ENCODE measurements at places on chromosomes 6 and 20.

GRCh38 chr20:64156136-64156885 lies 7.9 kb upstream of the MYT1 start:
- no peak for DNase-seq

DNA sequence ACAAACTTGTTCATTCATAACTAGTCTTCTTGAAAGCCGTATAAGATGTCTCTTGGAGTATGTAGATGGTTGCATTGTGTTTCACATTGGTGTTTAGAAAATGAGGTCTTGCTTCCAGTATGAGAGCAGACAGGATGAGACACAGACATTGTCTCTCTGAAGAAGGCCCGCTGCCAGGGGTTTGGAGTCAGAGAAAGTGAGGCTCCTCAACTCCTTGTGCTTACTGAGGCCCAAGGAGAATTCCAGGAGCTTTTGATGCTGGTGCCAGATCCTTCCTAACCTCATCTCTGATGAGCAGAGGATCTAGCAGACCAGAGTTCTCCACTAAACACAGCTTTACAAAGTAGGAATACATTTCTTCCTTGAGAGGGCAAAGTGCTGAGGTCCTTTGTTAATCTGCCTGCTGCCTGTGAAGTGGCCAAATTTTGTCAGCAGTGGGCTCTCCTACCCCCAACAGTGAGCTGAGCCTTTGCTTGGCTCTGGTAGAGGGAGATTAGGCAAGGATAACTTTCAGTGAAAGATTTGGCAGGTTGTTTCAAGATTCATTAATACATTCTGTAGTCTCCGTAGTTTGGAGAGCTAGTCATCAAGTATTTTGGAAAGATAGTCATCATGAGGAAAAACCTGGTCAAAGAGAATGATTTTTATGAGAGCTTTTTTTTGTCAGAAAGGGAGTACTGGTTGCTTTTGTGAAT lies 9.7 kb downstream of the MAPRE1 start:
- DNase-seq: no peak

- no peak for DNase-seq
Measured at GRCh38 chr20:33812908-33813462, 1.8 kb downstream of the CHMP4B start.

DNA sequence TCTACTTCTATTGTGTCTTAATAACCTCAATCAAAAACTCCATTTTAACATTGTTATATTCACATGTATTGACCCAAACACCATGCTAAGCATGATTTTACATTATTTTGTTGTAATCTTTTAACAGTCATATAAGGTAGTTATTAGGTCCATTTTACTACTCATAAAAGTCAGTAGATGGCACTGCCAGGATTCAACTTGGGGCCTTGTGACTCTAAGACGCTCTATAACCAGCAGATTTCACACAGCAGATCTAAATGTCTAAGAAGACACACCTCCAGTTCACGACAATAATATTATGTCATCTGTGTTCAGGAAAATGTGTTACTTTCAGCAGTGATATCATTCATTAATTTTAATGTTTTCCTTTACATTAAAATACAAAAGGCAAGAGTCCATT lies 88.0 kb downstream of the FRK start:
- DNase-seq: no peak

DNA sequence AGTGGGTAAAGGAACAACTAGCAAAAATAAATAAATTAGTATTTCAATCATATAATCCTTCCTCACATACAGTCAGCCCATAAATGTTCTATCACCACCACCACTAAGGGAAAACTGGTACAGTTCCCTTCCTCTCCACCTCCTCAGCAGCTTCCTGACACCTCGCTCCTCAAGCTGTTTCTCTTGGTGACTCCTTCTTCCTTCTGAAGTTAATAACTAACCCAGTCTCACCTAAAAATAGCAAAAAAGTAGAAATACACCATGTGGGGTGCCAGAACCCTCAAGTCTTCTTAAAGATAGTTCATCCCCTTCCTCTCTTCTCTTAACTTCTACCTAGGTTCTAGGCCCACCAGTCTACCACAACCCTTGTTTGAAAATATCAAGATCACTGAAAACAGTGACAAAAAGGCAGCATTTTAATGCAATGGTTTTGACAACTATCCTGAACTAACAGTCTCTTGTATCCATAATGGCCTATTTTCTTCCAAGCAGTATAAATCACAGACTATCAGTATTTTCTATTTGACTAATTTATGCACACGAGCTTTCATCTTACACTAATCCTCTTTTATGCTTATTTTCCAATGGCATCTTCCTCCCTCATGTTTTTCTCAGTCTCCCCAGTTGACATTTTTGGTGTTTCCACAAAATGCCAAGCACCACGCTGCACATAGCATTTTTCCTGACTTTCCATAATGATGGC lies 85.5 kb downstream of the KHDC1L start:
- DNase-seq: no peak

GRCh38 chr6:132017942-132018341 lies 66.8 kb upstream of the CCN2 start:
- DNase-seq: no peak

DNA sequence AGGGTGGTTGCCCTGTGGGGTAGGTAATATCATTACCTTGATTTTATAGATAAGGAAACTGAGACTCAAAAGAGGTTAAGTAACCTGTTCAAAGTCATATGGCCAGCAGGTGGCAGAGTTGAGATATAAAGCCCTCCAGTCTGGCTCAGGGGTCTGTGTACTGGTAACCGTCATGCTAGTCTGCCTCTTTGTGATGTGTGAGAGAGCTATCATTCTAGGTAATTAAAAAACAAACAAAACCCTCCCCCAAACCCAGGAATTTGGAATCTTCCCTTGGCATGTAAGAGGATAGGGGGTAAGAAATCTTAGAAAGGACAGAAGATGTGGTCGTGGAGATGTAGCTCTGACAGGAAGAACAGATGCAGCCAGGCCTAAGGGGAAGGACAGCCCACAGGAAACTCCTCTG lies 206.0 kb downstream of the CDC5L start:
- DNase-seq: peak; percentile 9

GRCh38 chr6:93048381-93048780 lies 371.0 kb downstream of the EPHA7 start:
- no peak for DNase-seq

GRCh38 chr20:18533978-18534644 lies 26.4 kb downstream of the SEC23B start:
- no peak for DNase-seq

- no peak for DNase-seq
Measured at GRCh38 chr6:151524059-151524458, 30.2 kb downstream of the CCDC170 start.

GRCh38 chr20:24587384-24588046 lies 118.1 kb downstream of the SYNDIG1 start:
- DNase-seq: no peak

DNA sequence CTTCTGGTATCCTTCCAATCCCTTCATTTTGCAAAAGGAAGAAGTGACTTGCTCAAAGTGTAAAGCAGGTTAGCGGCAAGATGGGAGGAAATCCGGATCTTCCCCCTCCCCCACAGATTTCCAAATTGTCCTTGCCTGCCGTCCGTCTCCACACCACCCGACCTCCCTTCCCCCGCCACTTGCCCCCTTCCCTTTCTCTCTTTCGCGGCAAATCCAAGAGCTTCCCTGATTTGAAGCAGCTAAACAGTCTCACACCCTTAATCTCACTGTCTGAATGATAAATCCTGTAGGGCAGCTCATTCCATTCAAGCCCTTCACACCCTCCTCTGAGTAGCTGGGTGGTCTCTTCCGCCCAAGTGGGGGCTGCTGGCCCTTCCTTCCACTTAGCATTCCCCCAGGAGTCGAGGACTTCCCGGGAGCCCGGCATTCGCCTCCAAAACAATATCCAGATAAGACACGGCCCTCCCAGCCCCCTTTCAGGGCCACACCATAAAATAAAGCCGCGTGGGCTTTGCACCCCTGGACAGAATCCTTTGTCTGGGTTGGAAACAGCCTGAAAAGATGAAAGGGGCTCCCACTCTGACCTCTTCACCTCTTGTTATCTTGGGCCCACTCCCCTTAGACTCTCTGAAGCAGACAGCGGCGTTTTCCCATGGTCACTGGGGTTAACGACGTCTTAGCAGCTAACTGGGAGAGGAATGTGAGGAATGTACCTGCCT lies 44.0 kb upstream of the PIM1 start:
- DNase-seq: no peak

GRCh38 chr6:138465007-138465645 lies 34.2 kb downstream of the NHSL1 start:
- DNase-seq: no peak

DNA sequence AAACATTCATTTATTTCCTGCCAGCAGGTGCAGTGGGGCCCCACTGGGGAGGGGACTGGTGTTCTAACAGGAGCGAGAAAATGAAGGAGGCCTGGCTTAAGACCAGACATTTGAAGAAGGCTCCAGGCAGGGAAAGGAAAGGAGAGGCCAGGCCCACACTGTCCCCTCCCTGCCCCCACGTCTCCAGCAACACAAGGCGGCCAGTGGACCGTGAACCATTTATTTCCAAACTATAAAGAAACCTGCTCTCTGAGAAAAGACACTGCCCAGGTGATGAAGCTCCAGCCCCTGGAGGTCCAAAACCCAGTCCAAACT lies 41.4 kb upstream of the CDH22 start:
- no peak for DNase-seq

DNA sequence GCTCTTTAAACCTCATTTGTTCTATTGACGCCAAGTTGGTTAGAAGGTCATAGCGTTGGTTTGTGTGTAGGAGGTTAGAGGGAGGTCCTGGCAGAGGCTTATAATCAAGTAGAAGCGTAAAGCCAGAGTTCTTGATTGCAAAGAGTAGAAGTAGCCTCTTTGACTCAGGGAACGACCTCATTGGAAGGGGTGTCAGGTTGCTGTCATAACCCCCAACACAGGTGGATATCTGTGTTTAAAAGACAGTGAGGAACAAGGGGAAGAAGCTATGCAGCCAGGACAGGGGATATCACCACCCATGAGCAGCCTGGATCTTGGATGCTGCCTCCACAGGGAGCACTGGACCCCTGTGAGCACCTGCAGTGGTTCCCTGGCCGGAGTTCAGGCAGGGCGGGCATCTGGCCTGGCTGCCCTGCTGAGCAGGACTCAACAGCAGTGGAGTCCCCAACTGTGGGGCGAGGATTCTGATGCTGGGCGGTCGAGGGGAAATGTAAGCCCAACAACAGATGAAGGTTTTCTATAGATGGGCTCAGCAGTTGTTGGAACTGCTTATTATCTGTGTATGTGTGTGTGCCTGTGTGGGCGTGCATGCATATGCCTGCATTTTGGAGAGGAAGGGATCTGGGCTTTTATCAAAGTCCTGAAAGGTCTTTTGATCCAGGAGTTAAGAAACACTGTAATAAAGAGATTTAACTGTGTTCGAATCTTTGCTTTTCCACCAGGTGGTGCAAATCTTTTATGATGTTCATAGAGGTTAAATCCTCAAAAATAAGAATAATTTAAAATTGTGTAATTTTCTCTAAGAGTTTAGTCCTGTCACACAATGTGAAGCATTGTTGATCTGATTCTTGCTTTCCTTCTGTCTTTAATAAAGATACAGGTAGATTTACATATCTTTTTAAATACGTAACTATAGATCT lies 27.7 kb downstream of the HIVEP1 start:
- no peak for DNase-seq

GRCh38 chr20:50311308-50312001 lies 120.8 kb downstream of the CEBPB start:
- no peak for DNase-seq

DNA sequence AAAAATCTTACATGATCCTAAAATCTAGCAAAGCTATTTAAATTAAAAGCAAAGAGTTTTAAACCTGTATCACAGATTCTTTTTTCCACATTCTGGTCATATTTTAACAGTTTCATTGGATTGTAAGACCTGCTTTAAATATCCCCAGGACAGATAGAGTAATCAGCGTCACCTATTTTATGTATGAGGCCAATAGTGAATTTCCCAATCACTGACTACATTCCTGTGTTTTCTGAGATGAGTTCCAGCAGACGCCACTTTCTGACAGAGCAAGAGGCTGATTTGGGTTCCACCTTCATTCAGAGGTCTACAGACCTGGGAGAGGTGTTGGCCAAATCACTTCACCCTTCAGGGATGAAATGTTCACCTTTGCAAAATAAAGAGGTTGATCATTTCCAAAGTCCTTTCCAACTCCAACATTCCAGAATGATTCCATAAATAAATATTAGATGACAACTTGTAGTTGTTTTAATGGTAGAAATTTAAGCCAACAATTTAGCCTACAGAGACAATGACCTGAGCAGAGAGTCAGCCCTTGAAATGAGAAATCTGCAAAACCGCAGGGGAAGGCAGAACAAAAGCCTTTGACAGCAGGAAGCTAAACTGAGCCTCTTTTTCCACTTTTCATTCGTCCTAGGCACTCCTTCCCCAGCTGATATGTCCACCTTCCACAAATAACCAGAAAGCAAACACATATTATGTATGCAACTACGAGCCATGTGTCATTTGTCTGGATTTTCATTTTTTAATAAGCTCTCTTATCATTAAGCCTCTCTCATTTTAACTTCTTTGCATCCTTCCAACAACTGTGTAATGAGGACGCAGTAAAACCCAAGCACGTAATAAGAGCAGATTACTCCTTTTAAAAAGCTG lies 105.2 kb downstream of the TFAP2A start:
- no peak for DNase-seq

DNA sequence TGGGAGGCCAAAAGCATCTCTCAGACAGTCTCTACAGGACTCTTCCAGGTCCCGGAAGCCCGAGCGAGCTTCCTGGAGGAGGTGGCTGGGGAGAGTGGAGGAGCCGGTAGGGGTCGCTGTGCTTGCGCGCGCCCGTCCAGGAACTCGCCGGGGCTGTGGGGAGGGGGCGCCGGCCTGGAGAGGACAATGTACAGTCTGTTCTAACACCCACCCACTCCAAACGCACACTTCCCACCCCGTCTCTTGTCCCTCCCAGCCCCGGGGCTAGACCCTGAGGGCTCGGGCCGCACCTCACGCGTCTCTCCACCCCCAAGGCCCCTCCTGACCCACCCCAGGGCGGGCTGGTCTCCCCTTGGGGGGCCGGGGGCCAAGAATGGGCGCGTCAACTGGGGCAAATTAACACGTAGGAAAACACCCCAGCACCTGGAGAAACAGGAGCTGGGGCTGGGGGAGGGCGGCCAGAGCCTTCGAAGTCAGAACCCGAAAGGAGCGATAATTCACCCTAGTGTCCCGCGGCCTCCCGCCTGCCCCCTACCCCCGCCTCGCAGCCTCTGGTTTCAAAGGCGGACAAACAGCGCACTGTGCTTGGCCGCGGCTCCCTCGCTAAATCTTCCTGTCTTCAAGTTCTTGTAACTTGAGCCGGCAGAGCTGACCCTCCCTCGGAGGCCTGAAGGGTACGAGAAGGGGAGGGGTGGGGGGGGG lies 103.2 kb upstream of the FOXP4 start:
- no peak for DNase-seq

Data from GF-D8 (cell line).